ENCODE measurements at places on chromosomes 12 and 14. TPM values are rescaled to one million over a fixed set of nuclear protein-coding genes. Genes with fewer than 3 reads are reported as not detected.

Gene ARMH4
- 0.50 TPM for total RNA-seq

Gene RDH5
- 2.6 TPM for total RNA-seq

Gene ST8SIA1
- total RNA-seq: 0.11 TPM

Gene PTPN21
- 9.7 TPM for total RNA-seq

Gene C14orf132
- 5.3 TPM for total RNA-seq

Gene FGF6
- total RNA-seq: not detected

Gene CEP170B
- 22.1 TPM for total RNA-seq
